ENCODE measurements at places on chromosomes 16 and 17. TPM values are rescaled to one million over a fixed set of nuclear protein-coding genes. Genes with fewer than 3 reads are reported as not detected.

The SCARF1 gene
- polyA plus RNA-seq, result 0.07 TPM

- DNase-seq, result no peak
Measured at GRCh38 chr16:67678354-67679023, 11.9 kb downstream of the C16orf86 start.

The DNAH9 gene
- polyA plus RNA-seq, result 0.10 TPM

DNA sequence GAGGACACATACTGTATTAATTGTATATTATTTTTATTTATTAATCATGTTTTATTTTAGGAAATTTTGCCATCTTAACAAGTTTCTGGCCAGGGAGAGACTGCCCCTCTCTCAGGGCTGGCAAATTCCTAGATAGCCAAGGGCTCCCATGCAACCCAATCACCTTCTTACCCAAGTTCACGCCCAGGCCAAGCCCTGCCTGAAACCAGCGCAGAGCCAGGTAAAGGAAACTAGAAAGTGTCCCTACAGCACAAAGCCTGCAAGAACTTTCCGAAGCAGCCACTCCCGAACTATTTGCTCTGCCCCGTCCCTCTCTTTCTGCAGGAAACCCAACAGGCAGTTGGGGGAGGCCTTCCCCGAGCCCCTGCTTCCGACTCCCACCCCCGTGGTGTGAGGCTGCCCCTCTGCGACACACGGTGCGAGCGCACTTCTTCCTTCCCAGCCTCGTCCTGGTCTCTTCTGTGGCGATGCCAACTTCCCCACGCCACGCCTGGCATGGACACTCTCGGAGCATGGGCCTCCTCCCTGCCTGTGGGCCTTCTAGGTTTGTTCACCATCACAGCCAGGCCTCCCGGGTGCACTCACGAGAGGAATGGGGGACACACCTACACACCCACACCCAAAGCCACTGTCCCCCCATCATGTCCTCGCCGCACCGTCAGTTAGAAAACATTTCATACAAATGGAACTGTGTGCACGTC lies 100.4 kb downstream of the ZNF778 start:
- DNase-seq, result no peak

DNA sequence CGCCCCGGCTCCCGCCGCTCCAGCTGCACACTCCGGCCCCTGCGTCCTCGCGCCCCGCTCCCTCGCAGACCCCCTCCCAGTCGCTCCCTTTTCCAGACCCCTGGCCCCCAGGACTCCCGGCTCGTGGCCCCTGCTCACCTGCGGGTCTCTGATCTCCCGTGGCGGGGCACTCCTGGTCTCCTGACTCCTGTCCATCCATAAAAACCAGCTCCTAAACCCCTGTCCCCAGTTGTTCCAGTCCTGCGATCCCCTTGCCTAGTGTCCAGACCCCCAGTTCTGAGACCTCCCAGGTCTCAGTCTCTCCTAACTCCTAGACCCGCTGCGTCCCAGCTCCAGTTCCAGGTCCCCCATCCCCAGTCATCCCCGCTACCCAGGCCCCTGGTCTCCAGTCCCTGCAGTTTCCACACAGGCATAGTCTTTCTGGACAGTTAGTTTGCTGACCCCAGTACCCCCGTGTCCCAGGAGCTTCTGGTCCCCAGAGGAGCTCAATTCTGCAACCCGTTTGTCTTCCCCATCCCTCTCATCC lies 379 bp downstream of the SNX29 start:
- DNase-seq, result no peak

The KRT16 gene
- polyA plus RNA-seq, result 659 TPM

The FBXW10 gene
- polyA plus RNA-seq, result 0.03 TPM

All from mammary epithelial cell (primary cell).